ENCODE measurements at places on chromosomes 6 and 20.

- DNase-seq = no peak
Measured at GRCh38 chr6:109315341-109316110, 66.7 kb downstream of the CD164 start.

DNA sequence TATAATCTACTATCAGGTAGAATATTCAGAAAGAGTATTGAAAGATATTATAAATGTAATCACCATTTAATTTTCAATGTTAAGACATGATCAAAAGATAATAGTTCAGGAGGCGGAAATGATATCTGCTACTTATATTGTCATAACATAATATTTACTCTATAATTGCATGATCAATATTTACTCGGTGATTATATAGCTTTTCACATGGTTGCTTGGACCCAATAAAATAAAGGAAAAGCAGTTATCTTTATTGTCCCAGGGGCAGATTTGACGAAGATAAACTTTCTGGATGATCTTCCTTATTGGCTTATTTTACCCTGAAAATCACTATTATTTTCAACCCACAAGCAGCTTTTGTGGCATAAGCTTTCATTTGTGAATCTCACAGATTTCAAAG lies 350.4 kb downstream of the HACE1 start:
- no peak for DNase-seq

DNA sequence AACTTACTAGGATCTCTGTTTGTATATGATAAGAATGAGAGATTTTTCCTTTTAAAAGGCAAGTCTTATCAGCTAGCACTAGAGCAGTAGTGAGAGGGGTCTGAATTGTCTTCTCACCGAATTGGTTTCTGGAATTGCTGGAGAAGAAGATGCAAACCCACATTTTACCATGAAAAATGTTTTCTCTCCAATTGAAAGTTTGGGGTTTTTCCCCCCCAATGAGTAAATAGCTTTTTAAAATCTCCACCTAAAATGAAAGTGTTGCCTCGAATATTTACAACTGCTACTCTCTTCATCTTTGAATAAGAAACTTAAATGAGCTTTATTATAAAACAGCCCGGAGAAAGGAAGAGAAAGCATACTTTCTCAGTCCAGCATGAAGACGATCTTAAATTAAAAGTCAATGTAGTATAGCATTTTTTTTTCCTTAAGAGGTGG lies 1.8 kb downstream of the TCF21 start:
- no peak for DNase-seq

DNA sequence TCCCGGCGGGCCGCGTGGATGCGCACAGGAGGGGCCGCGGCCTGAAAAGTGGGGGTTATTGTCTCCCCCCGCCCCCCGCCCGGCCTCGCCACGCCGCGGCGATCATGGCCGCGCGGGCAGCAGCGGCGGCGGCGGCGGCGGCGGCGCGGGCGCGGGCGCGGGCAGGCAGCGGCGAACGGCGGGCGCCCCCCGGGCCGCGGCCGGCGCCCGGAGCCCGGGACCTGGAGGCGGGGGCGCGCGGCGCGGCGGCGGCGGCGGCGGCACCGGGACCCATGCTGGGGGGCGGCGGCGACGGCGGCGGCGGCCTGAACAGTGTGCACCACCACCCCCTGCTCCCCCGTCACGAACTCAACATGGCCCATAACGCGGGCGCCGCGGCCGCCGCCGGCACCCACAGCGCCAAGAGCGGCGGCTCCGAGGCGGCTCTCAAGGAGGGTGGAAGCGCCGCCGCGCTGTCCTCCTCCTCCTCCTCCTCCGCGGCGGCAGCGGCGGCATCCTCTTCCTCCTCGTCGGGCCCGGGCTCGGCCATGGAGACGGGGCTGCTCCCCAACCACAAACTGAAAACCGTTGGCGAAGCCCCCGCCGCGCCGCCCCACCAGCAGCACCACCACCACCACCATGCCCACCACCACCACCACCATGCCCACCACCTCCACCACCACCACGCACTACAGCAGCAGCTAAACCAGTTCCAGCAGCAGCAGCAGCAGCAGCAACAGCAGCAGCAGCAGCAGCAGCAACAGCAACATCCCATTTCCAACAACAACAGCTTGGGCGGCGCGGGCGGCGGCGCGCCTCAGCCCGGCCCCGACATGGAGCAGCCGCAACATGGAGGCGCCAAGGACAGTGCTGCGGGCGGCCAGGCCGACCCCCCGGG lies 637 bp downstream of the ARID1B start:
- no peak for DNase-seq

GRCh38 chr6:150874179-150874578 lies 8.7 kb downstream of the MTHFD1L start:
- no peak for DNase-seq

GRCh38 chr6:150001295-150002008 lies 23.9 kb downstream of the RAET1L start:
- no peak for DNase-seq

- no peak for DNase-seq
Measured at GRCh38 chr20:51462566-51463276, 79.8 kb downstream of the NFATC2 start.

DNA sequence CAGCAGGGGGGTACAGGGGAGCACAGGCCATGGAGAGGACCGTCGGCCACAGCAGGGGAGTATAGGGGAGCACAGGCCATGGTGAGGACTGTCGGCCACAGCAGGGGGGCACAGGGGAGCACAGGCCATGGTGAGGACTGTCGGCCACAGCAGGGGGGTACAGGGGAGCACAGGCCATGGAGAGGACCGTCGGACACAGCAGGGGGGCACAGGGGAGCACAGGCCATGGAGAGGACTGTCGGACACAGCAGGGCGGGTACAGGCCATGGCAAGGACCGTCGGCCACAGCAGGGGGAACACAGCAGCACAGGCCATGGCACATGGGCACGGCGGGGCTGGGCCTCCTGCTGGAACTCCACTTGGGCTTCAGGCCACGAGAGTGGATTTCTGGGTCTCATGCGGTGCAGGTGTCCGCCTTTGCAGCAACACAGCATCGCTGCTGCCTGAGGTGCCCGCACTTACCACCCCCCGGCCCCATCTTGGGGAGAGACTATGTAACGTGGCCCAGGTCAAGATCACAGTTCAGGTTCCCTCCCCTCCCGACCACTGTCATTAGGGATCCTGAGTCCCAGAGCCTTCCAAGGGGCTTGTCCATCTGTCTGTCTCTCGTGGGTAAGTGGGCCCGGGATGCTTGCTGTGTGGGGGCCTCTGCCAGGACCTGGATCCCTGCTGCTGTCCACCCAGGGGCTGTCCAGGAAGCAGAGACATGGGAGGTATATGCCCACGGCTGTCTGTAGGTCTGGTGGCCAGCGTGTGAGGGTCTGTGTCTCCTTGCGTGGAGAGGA lies 2.5 kb downstream of the NPBWR2 start:
- no peak for DNase-seq

GRCh38 chr6:13559251-13559650 lies 15.2 kb upstream of the SIRT5 start:
- no peak for DNase-seq

DNA sequence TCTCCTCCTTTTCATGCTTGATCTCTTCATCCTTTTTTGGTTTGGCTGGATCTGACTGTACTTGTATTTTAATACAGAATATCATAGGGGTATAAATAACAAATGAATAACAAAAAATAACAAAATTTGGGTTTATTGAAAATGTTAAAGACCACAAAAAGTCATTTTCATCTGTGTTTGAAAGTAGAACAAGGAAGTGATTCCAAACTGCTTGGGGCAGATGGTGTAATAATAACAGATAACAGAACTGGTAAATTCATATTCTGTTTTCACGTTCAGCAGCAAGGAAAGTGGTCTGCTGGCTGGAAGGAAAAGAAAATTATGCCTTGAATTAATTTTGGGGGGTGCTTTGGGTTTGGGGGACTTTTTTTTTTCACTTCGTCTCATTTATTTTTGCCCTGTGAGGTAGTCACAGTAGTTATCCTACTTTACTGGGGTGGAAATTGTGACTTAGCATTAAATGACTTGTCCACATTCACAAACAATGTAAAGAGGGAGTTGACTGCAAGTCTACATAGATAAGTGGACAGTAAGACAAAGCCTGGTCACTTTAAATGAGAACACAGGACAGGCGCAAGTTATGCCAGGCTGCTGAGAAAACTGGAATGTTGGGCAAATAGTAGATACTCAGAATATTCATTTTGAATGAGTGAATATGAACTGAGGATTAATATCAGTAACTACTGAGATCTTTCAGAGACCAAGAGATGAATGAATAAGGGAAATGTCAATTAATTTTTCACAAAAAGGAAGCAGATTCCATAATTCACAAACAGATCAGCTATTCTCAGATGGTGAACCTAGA lies 193.9 kb upstream of the CITED2 start:
- DNase-seq = no peak

GRCh38 chr6:122428781-122429180 lies 29.3 kb downstream of the HSF2 start:
- DNase-seq = no peak

GRCh38 chr20:10902576-10903282 lies 228.9 kb upstream of the JAG1 start:
- DNase-seq = no peak

GRCh38 chr6:17666646-17667045 lies 40.1 kb downstream of the NUP153 start:
- no peak for DNase-seq

GRCh38 chr6:14187406-14187805 lies 69.8 kb downstream of the CD83 start:
- no peak for DNase-seq

DNA sequence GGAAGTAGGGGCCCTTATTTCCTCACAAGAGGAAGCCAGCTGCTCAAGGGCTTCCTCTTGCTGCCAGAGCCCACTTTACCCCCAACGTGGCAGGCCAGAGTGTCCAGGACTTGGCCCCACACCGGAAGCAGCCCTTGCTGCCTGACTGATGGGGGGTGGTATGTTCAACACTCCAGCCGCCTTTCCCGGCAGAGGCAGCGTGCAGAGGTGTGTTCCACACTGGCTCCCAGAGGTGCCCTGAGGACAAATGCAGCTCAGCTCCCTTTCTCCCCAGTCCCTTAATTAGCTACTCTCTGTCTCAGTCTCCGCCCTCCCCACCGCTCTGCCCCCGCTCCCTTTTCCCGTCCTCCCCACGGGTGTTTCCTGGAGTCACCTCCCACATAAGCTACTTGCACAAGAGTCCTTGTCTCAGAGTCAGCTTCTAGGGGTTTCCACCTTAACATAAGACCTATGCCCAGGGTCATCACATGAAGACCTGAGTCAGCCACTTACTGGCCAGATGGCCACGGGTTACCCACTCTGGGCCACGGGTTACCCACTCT lies 61.7 kb upstream of the SHLD1 start:
- no peak for DNase-seq

DNA sequence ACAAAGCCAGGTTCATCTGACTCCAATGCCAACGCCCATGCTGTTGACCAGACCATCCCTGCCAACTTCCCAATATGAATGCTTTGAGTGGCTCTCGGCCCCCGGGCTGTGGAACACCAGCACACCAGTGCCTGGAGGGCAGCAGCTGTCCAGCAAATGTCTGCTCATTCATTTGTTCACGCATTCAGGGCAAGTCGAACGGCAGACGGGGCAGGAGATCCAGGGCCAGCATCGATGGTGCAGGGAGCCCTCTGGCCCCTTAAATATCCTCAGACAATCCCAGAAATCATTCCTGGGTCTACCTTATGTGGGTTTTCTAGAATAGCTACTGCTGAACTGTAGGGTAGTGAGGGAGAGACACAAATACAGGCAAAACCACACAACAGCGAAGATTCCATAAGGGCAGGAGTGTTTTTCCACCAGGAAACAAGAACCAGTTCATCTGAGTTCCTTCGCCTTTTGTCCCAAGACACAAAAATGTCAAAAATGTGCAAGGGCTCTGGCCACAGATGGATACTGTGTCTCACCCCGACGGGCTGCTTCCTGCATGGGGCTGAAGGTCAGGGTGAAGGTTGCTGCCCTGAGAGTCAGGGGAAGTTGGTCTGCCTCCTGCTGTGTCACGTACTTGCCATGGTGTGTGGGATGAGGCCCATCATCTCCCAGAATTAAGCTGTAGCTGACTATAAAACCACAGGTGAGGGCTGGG lies 15.5 kb downstream of the RIPOR3 start:
- DNase-seq = no peak

DNA sequence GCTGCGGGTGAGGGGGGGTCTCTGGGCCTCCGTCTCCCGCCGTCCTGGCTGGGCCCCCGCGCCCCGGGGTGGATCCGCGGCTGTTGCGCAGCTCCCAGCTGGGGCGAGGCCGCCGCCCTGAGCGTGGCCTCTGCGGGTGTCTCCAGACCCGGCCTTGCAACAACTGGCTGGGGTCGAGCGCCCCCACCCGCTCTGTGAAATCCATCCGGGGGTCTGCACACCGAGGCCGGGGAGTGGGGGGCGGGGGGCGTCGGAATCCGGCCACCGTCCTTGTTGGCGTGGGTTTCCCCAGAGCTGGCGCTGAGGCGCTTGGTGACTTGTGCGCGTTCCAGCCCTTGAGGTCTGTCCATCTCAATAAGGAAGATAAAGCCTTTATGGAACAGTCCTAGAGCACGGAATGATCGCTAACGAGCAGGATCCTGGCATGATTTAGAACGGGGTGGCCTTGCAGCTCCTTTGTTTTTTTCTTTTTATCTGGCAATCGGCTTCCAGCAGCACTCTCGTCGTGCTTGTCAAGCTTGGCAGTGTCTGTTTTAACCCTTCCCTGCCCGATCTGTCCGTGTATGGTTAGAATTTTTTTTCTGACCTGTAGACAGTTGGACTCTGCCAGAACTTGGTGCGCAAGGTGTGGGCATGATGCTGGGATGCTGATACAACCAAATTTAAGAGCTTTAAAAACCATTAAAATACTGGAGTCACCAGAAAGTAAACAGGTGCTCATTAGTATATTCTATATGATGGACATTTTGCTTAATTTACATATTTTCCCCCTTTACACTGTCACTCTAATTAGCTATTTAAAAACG lies 675 bp downstream of the DSTN start:
- DNase-seq = no peak

DNA sequence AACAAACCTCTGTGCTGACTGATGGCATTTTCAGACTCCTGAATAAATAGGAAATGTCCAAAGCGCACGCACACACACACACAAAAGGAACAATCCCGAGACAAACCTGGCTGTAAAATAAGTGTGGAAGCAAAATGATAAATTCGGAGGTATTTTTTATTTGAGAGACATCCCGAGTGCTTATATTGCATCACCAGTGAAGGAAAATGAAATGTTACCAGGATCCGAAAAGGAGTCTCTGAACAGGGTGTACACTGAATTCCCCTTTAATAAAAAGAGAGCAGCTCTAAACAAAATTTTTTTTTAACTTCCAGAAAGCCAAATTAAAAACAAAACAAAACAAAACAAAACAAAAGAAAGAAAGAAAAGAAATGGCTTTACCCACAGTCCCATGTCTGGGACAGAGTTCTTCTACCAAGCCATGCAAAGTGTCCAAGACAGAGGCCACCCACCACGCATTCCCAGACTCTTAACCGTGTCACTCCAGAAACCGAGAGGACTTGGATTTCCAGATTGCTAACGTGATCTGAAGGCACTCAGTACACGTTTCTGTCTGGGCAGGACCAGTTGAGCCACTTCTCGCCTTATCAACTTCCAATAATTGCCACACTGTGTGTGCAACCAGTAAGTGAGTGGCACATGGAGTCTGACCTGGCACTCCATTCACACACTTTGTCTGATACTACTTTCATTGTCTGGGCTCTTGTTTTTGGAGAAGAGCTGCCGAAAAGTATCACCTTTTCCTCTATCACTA lies 817 bp downstream of the ME1 start:
- DNase-seq = no peak
